ENCODE measurements at places on chromosomes 13 and 19.

- no peak for DNase-seq
These were observed 198.2 kb downstream of the KLF12 start for GRCh38 chr13:73935991-73936390.

GRCh38 chr19:1649706-1650649, 2.4 kb downstream of the TCF3 start:
- DNase-seq = no peak

DNA sequence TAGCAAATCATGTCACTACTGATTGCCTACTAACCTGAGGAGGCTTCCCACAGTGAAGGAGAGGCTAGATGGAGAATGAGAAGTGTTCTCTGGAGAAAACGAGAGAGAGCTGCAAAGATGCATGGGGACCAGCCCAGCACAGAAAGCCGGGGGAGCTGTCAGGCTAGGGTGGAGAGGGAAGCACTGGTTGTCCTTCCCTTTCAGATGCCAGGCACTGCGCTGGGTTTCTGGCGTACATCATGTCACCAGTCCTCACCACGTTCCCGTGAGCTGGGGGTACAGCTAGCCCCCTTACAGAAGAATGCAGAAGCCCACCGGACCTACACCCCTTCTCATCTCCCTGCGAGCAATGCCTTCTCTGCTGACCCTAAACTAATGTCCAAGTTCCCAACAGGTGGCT, 86.0 kb downstream of the STK24 start:
- DNase-seq = no peak

- DNase-seq = no peak
These were observed 508.5 kb downstream of the KLF12 start for GRCh38 chr13:73625562-73626339.

DNA sequence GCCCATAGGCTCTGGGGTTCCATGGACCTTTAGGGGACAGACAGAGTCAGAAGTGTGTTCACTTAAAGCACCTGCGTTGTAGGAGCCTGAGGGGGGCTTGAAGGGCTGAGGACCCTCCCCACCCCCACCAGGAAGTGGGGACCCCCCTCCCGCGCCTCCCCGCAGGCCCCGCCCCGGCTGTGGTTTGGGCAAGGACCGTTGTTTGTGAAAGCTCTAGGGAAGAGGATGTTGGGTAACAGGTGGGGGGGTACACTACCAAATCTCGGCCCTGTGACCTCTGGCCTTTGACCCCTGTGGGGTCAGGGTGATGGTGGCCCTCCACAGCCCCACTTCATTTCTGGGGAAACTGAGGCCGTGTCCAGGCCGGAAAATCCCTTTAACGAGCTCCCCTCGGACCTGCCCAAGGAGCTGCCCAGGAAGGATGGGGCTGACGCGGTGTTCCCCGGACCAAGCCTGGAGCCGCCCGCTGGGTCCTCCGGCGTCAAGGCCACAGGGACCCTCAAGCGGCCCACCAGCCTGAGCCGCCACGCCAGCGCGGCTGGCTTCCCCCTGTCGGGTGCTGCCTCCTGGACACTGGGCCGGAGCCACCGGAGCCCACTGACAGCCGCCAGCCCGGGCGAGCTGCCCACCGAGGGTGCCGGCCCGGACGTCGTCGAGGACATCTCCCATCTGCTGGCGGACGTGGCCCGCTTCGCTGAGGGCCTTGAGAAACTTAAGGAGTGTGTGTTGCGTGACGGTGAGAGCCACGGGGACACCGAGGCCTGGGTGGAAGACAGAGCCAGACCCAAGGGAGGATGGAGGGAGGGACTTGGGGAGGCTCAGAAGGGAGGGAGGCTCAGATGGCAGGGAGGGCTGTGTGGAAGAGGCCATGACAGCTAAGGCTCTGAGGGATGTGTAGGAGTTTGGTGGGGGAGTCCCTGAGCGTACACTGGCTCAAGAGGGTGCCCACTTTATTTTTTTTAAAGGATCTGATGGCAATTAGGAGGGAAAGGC, 1.3 kb downstream of the ARHGAP45 start:
- DNase-seq = peak; percentile 56

- DNase-seq = no peak
These were observed at the start of gene IZUMO1 for GRCh38 chr19:48746738-48747575. Gene IZUMO1 (minus strand): TSS chr19:48746909. CDS start chr19:48745859, 1,050 bp downstream.

DNA sequence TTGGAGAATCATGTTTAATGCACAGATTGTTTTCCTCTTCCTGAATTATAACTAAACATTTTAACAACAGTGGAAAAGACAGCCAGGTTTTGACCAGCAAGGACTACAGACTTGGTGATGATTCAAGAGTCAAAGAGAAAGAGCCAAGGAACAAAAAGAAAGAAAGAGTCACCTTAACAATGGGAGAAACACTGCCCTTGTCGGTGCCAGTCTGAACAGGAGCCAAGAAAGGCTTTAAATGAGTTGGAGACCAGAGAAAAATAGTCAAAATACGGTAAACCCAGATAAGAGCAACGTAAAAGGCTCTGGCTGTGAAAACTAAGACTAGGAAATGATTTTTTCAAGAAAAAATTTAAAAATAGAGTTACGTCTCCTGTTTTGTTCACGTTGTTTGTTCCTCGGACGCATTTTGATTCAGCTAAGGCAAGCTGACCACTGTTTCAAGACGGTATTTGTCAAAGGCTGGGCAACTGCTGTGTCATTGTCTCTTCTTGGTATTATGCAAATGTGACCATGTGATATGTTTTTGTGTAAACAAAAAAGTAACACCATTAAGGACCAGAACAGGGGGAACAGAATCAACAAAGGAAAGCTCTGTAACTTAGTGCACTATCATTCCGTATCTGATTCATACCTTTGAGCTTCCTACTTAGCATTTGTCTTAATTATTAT, 634.5 kb downstream of the LIG4 start:
- DNase-seq = no peak

GRCh38 chr13:21759463-21759862, 88.6 kb downstream of the FGF9 start:
- DNase-seq = no peak

- no peak for DNase-seq
These were observed 10.7 kb downstream of the EPSTI1 start for GRCh38 chr13:42981317-42981716.

DNA sequence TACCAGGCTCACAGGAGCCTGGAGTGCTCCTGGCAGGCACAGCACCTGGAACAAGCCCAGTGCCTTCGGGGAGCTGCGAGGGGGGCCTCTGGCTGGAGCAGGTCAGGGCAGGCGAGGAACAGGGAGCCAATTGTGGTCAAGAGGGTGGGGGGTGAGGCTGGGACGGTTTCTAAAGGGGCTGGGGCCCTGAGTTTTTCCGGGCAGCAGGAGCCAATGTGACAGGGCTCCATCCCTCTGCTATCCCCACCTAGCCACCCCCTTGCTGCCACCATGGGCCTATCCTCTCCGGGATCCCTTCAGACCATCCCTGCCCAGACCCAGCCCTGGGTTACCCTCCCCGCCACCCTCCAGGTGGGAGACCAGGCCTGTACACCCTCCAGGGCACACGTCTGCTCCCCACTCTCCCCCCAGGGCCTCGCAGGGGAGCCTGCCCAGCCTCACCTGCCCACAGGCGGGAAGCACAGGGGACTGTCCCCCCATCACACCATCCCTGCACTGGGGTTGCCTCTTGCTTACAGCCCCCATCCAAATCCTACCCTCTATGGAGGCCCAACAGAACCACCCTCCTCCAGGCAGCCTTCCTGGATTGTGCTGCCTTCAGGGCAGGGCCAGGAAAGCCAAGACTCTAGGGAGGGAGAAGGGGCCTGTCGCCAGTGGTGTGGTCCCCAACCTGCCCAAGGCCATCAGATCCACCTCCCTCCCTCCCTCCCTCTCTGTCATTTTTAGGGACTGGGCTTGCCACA, 121.0 kb downstream of the URI1 start:
- no peak for DNase-seq

- no peak for DNase-seq
These were observed 1238.9 kb upstream of the MIR17HG start for GRCh38 chr13:90108547-90108946.

DNA sequence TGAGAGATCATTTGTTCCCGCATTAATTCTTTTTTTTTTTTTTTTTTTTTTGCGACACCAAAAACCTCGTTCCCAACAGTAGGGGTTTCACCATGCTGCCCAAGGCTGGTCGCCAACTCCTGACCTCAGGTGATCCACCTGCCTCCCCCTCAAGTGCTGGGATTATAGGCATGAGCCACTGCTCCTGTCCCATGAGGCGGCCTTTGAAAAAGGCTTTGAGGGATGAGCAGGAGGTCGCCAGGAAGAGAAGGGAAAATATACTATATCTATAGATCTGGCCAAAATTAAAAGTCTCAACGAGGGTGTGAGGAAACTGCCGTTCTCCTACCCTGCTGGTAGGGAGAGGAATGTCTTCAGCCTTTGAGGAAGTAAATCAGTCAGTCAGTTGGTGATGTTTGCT, 26.2 kb downstream of the ZNF473 start:
- no peak for DNase-seq

GRCh38 chr19:4712771-4713170, 10.9 kb downstream of the DPP9 start:
- DNase-seq = no peak

DNA sequence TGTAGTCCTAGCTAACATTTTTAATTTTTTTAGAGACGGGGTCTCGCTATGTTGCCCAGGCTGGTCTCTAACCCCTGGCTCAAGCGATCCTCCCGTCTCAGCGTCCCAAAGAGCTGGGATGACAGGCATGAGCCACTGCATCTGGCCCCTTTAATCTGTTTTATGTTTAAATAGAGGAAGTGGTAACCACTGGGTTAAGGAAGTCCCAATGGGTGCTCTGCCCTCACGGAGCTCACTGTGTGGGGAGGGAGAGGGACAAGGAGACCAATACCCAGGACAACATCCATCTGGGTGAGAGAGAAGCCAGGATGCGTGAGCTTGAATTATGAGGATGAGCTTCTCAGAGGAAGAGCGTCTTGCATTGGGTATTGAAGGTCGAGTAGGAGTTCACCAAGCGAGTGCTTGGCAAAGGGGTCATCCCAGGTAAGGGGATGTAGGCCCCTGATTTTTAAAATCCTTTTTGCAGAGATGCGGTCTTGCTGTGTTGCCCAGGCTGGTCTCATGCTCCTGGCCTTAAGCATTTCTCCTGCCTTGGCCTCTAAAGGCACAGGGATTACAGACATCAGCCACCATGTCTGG, 13.8 kb downstream of the YJU2 start:
- no peak for DNase-seq

- DNase-seq = no peak
These were observed 12.2 kb downstream of the C19orf47 start for GRCh38 chr19:40335855-40336600.

- no peak for DNase-seq
These were observed 7.2 kb downstream of the SBK2 start for GRCh38 chr19:55529636-55530234.

DNA sequence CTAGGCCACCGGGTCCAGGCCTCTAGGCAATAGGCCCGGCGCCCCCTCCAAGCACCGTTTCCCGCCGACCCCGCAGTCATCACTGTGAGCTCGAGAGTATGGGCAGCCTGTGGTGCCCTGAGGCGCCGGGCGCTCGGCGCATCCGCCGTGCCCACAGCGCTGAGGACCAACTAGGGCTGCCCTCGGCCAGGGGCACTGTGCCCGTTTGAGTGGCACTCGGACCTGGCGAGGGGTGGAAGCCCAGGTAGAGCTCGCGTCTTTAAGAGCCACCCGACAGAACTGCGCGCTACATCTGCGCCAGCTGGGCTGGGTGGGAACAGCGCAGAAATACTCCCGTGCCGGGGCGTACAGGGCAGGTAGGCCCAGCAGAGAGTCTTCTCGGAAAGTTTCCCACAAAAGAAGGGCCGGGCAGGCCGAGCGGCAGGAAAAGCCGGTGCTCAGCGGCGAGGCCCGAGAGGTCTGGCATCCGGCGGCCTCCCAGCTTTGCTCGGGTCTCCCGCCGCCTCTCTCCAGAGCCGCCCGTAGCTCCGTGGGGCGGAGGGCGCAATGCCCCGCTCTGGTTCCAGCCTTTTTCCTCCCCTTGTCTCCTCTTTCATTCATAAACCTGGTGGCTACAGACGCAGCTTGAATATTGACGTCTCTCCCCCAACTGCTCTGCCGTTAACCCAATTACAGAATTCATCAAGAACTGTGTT, 5.4 kb upstream of the SOX1 start:
- no peak for DNase-seq

DNA sequence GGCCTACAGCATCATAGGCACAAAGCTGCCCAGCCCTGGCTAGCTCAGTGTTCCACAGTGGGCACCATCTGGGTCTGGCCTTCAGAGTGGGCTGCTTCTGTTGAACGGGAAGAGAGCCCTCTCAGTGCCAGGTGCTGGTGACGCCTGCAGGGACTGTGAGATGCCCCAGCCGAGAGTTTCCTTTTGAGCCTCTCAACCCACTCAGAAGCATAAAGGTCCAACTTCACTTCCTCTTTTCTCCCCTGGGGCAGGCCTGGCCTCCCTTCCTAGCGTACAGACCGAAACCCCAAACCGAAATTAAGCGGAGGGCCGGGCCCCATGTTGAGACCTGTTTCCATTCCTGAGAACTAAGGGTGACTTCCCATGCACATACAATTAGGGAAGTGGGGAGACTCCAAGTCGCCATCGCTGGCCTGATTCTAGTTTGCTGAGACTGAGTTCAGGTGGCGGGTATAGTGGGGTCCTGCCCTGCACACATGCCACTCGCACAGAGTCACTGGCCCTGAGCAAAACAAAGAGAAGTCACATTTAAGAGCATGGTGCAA, 6.9 kb downstream of the RAB8A start:
- no peak for DNase-seq

- DNase-seq = no peak
These were observed 47.5 kb downstream of the SPATA13 start for GRCh38 chr13:24207841-24208667.

DNA sequence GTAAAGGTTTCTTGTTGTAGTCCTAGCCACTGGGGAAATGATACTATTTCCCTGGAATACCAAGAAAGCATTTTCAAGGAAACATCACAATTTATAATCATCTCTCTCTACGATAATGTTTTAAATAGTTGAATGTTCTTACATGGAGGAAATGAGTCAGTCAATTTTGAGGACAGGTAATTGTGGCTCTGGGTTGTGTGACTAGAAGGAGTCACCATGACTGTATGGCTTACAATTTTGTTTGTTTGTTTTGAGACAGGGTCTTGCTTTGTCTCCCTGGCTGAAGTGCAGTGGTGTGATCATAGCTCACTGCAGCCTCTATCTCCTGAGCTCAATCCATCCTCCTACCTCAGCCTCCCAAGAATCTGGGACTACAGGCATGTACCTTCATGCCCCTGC, 47.4 kb downstream of the COG3 start:
- no peak for DNase-seq

DNA sequence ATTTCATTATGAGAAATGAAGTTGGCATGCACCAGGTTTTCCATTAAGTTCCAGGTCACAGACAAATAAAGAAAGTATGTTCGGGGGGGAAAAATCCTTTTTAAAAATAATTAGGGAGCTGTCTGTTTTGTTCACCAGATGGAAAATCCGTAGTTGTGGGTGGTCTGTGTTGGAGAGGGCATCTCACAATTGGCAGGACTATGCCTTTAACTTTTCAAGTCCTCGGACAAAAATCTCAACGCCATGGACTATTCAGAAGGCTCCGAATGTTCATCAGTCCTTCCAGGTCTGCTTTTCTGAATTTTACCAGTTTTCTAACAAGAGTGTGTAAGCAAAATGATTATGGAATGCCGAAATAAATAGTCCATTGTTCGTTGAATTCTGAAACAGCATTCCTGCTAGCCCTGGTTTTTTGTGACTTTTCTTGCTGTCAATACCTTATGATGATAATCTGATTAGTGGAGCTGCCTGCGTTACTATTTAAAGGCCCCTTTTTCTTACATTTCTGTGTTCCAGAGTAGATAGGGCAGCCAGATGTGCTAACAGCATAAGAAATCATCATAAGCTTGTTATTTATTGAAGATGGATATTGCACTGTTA, 146.9 kb downstream of the TM9SF2 start:
- no peak for DNase-seq

- DNase-seq = no peak
These were observed 41.5 kb downstream of the MLLT1 start for GRCh38 chr19:6238256-6238642.

All from activated CD4-positive, alpha-beta T cell treated with anti-CD3 and anti-CD28 coated beads for 1 hour (primary cell).